Ureter (tissue), 1 donor: ENCODE measurements at places on chromosomes 16 and 17. TPM values are rescaled to one million over a fixed set of nuclear protein-coding genes. Genes with fewer than 3 reads are reported as not detected.

GCGR gene
- not detected for total RNA-seq

GRCh38 chr16:23373436-23374219 is 71.5 kb downstream of the SCNN1B start:
- DNase-seq: no peak

- no peak for DNase-seq
Measured at GRCh38 chr16:49150341-49150740, 131.3 kb downstream of the CBLN1 start.

DNA sequence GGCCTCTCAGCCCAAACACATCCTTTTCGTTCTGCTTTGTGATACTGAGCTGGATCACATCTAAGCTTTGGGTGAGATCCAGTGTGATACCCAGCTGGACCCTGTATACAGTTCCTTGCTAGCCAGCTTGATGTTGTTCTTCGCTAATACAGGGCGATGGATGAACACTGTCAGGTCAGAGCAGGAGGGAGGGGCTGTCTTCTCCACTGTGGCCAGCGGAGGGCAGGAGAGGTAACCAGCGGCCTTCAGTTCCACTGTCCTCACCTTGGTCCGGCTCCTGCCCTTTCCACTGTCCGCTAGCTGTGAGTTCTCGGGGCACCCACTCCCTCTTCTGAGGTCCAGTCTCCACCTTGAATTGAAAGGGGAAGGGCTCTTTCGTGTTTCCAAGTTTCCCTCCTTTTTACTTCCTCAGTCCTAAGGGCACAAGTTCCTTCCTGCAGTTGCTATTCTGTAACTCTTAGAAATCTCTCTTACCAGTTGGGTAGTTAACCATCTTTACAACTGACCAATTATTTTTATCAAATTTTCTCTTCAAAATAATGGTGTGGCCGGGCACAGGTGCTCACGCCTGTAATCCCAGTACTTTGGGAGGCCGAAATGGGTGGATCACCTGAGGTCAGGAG is 3.0 kb upstream of the ZNF213 start:
- DNase-seq: no peak

DNA sequence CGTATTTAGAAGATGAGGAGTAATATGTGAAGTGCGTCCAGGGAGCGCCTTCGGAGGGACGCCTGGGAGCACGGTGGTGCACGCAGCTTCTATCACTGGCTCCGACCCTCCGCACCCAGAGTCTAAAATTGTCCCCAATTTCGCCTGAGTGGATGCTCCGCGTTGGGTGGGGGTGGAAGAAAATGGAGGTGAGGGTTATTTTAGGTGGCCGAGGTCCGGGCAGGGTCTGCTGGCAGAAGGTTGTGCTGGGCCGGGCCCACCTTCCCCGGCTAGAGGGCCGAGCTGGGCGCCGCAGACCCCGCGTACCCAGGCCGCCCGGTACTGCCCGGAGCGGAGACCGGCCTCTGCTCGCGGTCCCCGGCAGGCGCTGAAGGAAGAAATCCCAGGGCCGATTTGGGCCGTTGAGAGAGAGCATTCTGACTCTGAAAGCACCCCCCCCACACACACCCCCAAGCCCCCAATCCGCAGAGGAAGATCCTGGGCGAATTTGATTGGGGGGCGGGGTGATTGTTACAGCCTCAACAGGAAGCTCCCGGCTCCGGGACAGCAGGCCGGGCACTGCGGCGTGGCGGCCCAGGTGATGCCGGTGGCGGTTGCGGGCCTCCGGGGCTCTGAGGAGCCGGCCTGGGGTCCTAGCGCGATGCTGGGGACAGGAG is 3.0 kb downstream of the BAHCC1 start:
- no peak for DNase-seq
